ENCODE measurements at places on chromosomes 5 and 9. TPM values are rescaled to one million over a fixed set of nuclear protein-coding genes. Genes with fewer than 3 reads are reported as not detected.

DNA sequence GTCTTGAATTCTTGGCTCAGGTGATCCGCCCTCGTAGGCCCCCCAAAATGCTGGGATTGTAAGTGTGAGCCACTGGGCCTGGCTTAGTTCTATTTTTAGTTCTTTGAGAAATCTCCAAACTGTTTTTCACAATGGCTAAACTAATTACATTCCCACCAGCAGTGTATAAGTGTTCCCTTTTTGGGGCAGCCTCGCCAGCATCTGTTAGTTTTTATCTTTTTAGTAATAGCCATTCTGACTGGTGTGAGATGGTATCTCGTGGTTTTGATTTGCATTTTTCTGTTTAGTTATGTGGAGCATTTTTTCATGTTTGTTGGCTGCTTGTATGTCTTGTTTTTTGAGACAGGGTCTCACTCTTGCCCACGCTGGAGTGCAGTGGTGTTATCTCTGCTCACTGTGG is 28.2 kb downstream of the CNOT6 start:
- no peak for DNase-seq

GRCh38 chr9:79127661-79128060 is 444.1 kb upstream of the TLE4 start:
- peak; percentile 34 for DNase-seq

PFN3 gene
- not detected for total RNA-seq

GRCh38 chr5:75663579-75664284 is 52.5 kb downstream of the ANKDD1B start:
- no peak for DNase-seq

DNA sequence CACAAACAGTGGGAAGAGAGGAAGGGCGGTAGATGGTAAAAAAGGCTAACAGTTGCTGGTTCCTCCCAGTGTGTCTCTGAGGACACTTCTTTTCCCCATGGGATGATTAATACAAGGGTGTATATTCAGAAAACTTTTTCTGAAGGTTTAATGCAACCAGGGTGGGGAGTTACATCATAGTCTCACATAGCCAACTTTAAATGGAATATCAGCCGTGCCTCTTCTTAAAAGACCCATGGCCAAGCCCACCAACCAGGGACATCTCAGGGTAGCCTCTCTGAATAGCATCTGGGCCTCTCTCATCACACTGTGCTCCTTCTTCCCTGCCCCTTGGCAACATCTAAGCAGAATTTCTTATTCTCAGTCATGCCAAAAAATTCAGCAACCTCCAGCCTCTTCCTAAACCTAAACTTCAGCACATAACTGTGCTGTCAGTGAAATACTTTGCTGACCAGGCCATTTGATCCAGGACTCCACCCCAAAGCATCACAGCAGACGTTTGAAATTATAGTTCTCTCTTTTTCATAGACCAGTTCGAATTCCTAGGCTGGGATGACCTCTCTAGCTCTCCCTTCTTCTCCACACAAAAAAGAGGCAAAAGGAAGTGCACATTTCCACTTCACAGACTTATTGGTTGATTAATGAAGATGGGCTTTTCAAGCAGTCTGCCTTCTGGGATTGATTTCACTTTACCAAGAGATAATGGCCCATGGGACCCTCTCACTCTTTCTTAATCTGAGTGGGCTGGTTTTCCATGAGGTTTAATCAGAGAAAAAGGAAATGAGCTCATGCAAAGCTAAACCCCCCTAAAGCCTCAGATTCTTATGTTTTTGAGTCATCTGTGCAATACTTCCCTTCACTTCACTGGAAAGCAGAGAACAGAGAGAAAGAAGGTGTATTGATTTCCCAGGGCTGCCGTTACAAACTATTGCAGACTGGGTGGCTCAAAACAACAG is 85.1 kb upstream of the RAI14 start:
- peak; percentile 53 for DNase-seq
